Calu3 (cell line): ENCODE measurements at places on chromosomes 4 and X. TPM values are rescaled to one million over a fixed set of nuclear protein-coding genes. Genes with fewer than 3 reads are reported as not detected.

DNA sequence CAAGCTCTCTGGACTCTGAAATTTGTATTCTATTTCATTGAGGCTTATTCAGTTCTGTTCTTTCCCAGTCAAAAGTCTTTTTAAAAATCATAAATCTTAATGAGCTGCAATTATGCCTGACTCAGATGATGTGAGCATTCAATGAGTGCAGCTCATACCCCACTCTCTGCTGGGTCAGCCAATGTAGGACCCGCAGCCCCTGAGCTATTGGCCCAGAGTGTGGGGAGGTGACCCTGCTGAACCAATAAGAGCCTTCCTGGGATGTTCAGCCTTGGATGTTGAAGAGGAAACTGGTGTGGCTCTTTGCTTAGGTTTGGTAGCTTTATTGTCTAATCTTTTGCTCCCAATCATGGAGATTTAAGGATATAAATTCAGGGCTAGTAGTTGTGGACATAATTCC lies 12.1 kb upstream of the TCEAL4 start:
- H3K4me1 ChIP-seq, result no peaks in the 10 kb centered on the region
- H3K27me3 ChIP-seq, result no peaks in the 10 kb centered on the region
- H3K4me3 ChIP-seq, result no peak overlapping the region
- no peak for DNase-seq
- no peaks in the 10 kb centered on the region for H3K36me3 ChIP-seq
- H3K27ac ChIP-seq, result no peak overlapping the region

GRCh38 chr4:172983014-172983413 lies 185.6 kb upstream of the GALNT7 start:
- no peaks in the 10 kb centered on the region for H3K27me3 ChIP-seq
- H3K27ac ChIP-seq, result no peak overlapping the region
- peaks cover 19% of the 10 kb centered on the region for H3K4me1 ChIP-seq
- H3K4me3 ChIP-seq, result no peak overlapping the region

DNA sequence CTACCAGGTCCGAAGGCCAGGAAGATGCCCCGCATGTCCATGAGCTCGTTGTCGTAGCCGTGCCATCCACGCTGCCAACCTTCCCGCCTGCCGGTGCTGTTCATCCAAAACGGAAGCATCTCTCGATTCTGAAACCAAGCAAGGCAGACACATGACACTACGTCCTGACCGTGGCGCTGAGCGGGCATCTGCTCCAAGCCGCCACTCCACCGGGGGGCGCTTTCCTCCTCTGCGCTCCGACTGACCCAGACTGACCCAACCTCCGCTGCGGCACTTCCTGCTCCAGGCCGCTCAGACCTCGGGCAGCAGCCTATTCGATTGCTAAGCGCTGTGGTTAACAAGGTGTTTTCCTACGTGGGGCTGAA lies 120.5 kb downstream of the ENPP6 start:
- H3K27me3 ChIP-seq, result peaks cover 60% of the 10 kb centered on the region
- H3K4me1 ChIP-seq, result no peaks in the 10 kb centered on the region
- no peak overlapping the region for H3K4me3 ChIP-seq
- no peaks in the 10 kb centered on the region for H3K36me3 ChIP-seq
- H3K27ac ChIP-seq, result no peak overlapping the region

DNA sequence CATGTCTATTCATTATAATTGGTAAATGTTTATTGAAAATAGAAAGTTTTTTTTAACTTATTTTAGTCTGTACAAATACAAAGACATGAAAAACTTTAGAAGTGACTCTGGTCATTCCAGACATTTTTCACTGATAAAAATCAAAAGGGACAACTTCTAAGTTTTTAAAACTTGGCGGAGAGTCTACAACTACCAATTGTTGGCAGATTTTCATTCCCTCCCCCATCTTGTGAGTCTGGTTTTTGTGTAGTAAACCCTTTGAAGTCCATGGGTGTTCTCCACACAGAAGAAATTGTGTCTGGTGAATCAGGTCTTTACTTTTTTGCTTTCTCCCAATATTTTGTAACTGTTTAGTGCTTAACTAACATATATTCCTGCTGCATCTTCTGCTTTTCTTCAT lies 336.5 kb downstream of the PDGFC start:
- no peak overlapping the region for H3K27ac ChIP-seq
- no peaks in the 10 kb centered on the region for H3K27me3 ChIP-seq
- DNase-seq, result no peak
- no peaks in the 10 kb centered on the region for H3K36me3 ChIP-seq
- H3K4me1 ChIP-seq, result peaks cover 28% of the 10 kb centered on the region

Gene GABRG1
- total RNA-seq, result not detected in 2 replicates

Gene EDNRA
- 0.29 and 0.71 TPM in 2 replicates for total RNA-seq
